ENCODE measurements at places on chromosomes 2 and 18.

DNA sequence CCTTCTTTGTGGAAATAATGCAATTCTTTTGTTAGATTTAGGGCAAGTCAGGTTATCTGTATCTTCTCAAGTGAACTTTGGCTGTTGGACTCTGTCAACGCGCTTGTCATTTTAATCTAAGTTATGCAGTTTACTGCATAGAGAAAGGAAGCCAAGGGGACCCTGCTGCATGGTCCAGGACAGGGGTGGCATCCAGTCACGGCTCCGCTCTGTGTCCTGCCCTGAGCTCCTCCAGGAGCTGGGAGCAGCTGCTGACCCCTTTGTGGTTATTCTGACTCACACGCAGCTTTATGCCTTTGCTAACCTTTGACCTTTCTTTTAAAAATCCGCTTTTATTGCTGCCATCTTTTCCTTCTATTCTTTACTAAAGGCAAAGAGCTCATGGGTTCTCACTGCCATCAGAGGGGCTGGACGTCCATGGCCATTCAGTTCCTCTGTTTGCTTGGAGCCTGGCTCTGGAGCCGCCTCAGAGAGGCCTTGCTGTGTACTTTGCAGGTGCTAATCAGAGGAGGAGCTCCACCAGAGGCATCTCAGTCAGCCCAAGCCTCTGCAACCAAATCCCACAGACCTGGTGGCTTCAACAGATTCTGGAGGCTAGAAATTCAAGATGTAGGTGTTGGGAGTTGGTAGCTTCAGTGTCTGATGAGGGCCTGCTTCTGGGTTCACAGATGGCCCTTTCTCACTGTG, 39.3 kb downstream of the SNTG2 start:
- no peak for DNase-seq

- no peak for DNase-seq
Measured at GRCh38 chr2:139946690-139947089, 1166.5 kb upstream of the NXPH2 start.

GRCh38 chr18:52903857-52904256, 563.9 kb downstream of the DCC start:
- DNase-seq: no peak

DNA sequence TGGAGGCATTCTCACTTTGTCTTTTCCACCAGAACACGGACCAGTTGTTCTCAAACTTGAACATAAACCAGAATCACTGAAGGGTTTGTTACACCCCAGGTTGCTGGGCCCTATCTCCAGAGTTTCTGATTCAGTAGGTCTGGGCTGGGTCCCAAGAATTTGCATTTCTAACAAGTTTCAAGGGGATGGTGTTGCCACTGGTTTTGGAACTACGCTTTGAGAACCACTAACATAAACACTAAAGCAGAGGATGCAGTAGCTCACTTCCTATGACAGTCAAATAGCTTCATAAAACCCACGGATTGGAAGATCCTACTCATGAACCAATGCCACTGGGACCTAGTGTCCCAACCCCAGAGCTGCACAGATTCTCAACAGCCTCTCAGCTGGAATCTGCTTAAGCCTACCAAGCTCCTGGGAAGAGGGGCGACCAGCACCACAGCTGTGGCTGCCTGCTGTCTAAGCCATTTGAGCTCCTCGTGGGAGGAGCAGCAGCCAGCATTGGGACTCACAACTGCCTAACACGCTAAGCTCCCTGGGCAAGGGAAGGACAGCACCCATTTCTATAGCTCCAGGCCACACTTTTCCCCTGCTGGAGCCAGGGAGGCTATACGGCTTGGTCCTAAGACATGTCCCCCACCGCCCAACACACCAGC, 62.5 kb downstream of the C1D start:
- no peak for DNase-seq

DNA sequence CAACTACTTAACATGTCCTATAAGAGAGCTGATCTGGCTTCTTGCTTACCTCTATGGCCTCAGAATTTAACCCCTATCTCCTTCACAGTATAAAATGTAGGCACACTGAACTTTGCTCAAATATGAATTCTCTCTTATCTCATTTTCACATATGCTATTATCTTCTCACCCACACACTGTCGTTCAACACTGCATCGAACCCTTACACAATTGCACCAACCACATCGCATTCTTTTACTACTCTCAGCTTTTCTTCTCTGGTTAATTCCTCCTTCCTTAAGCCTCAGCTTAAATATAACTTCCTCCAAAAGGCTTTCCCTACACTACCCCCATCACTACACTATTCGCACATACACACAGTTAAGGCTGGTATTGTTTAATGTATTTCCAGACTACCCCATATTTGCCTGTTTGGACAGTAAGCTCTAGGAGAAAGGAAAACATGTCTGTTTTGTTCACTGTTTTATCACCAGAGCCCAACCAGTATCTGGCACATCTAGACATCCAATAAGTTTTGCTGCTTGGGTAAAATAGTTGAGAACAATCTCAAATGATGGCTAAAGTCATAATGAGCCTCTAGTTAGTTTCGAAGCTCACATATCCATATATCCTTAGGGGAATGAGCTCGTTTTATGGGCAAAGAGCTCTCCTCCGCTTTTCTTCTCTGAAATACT, 47.7 kb downstream of the HIBCH start:
- no peak for DNase-seq

DNA sequence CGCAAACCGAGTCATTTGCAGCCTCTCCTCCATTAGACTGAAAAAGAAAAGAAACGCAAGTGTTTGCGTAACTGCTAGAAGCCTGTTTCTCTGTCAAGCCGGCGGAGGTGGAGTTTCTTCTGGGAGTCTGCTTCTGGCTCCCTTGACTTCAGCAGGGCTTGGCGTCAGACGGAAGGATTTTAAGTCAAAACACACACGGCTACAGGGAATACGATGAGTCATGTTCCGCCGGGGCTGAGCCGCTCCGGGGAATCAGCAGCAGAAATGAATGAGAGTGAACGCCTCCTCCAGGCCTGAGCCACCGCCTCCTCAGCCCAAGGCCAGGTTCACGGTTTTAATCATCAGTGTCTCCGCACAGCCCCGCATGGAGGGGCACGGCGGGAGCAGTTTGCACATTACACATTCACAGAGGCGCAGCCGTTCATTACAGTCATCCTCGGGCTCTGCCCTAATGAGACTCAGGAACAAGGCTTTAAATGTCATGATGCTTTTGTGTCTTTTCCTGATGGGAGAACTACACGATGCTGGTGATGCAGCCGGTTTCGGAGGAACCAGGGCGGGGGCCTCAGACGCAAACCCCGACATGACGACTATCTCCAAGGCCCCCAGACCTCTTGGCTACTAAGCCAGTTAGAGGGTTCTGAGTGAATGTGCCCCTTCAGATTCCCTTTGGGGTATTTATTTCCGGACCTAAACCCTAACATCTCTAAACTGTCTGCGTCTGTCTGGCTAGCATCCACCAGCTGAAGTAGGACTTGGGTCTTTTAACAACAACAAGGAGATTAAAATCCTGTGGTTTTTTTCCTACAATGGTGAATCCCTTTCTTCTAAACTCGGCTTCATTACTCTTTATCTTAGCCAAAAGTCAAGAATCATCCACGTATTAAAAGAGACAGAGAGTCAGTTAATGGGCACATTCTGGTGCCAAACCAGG, 11.1 kb upstream of the SCG2 start:
- no peak for DNase-seq

GRCh38 chr2:39007875-39008504, 112.9 kb downstream of the SOS1 start:
- DNase-seq: no peak

- DNase-seq: no peak
Measured at GRCh38 chr18:34901299-34901698, 139.9 kb upstream of the MAPRE2 start.

DNA sequence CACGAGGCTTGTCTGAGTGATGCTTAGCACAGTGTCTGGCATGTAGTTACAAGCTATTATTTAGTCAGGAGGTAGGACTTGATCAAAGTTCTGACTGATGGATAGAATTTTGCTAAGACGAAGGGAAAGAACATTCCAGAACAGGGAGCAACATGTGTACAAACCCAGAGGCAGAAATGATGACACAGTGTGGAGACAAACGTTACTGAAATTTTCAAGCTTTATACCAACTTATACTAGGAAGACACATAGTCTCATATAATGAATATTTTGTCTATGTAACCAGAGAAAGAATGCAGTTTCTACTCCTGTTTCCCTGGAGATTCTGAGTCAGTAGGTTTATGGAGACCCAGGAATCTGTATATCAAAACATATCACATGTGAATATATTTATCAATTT, 123.4 kb downstream of the FAM124B start:
- DNase-seq: no peak

GRCh38 chr2:939936-940601, 10.6 kb upstream of the SNTG2 start:
- DNase-seq: no peak

DNA sequence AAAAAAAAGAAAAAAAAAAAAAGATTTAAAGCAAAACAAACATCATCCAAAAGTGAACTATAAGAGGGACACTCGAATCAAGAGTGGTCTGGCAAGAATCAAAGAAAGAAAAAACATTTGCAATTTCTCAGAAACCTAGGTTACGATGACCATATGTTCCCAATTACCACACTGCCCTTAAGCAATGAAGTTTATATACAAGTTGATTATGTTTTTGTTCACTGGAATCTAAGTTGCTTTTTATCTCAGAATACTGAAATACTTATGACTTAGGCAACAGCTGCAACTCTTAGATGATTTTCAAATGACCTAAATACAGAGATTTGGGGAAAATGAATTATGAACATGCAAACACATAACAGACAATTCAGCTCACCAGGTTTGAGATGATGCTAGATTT, 597.1 kb upstream of the CHAC2 start:
- DNase-seq: no peak

DNA sequence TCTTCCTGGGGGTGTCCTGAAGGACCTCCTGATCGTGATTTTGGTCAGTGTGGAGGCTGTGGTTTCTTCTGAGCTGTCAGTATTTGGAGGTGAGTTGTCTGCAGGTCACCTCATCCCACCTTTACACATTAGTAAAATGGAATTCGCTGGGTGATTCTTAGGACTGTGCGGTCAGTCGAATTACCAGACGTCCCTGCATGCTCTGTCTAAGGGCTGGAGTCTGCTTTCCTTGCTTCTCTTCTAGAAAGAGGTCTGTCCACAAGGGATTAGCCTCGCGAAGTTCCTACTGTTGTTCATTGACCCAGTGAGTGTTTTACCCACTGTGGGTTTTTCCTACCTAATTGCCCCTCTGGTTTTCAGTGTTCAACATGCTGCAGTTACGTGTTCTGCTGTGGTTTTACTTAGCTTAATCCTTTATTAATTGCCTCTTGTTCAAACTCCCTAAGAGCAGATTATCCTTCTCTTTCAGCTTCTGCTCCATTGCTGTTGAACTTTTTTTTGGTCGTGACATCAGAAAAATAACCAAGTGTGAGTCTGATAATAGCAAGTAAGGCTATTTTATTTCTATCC, 183.4 kb downstream of the NEDD4L start:
- no peak for DNase-seq

DNA sequence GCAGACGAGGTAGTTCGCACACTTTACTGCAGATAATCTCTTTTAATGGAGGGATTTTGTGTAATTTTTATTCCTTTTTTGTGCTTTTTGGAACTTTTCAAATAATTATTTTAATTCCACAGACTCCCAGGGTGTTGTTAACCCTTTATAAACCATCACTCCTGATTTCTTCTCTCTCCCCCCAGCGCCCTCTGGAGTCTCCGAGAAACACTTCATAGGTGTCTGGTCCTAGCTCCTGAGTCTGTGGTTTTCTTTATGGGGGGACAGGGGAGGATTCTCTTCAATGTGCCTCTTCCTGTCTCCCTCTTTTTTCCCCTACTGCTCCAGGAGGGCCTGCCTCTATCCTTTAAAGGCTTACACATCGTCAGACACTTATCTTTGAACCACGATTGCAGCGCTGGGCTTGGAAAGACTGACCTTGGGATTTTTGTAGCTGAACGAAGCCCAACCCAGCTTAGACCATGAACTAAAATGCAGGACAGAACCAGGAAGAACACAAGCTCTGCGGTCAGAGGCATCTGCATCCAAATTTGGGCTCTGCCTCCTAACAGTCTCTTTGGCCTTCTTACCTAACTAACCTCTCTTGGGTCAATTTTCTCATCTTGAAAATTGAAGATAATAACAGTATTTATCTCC, 7.1 kb upstream of the PKDCC start:
- no peak for DNase-seq

GRCh38 chr2:182077448-182078142, 91.9 kb downstream of the PPP1R1C start:
- DNase-seq: peak; percentile 19

All from CD4-positive, alpha-beta T cell treated with Interleukin-12 subunit alpha and Interleukin-12 subunit beta, for 1 hour (primary cell).